Lower leg skin (tissue), 4 donors: ENCODE measurements at places on chromosomes 5 and 9.

DNA sequence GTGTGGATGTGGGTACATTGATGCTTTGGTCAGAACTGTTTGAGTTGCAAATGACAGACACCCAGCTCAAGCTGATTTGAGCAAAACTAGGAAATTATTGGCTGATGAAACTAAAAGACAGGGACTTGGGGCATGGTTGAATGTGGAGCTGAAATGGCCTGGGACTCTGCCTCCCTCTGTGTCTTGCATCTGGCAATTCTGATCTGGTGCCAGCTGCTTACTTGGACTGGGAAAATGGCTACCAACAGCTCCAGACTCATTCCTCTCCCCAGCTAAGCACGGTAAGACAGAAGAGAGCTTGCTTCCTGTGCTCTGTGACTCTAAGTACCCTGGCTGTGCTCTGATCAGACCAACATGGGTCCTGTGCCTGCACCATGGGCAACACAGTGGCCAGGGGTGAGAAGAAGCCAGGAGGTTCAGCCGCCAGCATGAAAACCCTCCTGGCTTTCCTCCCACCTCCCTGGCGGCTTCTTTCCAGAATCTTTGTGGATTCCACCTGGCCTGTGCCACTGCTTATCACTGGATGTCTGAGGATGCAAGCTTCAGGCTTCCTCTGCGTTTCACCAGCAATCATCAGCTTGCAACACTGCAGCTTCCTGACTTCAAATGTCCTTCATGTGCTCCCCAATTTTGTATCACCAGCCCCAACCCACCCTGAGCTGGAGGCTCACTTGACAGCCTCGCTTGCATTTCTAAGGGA is 44.1 kb downstream of the C5orf15 start:
- no peak for DNase-seq

DNA sequence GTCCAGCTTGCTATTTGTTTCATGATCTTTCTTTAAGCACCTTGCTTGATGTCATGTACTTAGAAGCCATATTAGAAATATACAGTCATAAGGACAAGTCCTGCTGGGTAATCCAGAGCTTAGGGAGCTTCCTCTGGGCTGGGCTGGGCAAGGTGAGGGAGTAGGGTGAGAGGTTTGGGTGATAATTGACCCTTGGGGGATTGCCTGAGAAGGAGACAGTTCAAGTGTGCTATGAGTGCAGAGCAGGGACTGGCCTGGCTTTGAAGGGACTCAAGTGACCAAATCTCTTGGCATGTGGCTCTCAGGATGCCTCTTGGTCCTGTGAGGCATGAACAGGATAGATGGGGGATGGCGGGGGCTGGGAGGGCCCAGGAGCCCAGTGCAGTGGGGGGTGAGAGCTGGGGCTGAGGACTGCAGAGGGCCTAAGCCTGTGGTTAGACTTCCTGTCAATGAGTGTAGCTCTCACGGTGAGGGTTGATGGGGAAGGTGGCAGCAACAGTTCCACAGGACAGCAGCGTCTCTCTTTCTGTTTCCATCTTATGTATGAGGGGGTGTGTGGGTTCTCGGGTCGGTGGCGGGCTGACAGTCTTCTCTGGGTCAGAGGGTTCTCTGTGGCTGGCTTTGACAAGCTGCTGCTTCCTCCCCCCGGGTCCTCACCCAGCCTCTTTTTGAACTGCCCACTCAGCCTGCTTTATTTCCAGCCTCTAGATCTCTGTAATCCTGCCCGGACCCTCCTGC is 53.5 kb downstream of the RGS3 start:
- no peak for DNase-seq

DNA sequence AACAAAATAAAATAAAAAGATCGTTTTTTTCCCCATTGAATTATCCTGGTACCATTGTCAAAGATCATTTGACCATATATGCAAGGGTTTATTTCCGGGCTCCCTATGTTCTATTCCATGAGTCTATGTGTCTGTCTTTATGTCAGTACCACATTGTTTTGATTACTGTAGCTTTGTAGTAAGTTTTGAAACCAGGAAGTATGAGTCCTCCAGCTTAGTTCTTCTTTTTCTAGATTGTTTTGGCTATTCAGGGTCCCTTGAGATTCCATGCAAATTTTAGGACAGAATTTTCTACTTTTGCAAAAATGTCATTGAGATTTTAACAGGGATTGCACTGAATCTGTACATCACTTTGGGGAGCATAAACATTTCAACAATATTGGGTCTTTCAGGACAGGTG is 18.7 kb upstream of the EEIG1 start:
- no peak for DNase-seq

DNA sequence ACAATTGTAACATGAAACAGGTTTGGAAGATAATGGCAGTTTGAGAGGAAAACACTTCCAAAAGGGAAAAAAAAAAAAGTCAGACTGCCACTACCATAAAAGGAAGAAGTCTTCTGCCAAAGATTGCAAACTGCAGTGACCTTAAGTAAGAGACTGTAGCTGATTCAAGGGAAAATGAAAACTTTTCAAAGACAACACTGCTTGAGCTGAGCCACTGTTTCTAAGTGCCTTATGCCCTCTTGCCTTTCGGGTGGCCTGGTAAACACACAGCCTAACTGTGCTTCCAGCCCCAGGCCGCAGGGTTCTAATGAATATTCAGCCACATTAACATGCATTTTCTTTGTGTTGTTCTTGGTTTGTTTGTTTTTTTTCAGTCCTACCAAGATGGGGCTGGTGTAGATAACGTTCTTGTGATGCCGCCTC is 354.6 kb downstream of the BNC2 start:
- no peak for DNase-seq

DNA sequence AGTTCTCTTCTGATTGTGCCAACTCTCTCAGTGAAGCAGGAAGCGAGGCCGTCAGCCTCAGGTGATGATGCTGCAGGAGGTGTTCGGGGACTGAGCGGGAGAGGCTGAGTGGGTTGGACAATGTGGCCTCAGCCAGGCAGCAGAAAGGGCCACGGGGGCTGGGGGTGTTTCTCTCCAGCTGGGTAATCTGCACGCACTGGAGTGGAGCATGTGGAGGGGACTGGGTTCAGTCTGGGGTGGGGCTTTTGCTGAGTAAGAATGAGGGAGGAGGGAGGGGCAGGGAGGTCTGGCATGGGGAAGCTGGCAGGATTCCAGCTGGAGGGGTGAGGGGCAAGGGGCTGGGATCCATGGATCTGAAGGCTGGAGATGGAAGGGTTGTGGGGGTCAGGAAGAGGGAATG is 60.8 kb upstream of the PHYKPL start:
- DNase-seq: peak; percentile 76

DNA sequence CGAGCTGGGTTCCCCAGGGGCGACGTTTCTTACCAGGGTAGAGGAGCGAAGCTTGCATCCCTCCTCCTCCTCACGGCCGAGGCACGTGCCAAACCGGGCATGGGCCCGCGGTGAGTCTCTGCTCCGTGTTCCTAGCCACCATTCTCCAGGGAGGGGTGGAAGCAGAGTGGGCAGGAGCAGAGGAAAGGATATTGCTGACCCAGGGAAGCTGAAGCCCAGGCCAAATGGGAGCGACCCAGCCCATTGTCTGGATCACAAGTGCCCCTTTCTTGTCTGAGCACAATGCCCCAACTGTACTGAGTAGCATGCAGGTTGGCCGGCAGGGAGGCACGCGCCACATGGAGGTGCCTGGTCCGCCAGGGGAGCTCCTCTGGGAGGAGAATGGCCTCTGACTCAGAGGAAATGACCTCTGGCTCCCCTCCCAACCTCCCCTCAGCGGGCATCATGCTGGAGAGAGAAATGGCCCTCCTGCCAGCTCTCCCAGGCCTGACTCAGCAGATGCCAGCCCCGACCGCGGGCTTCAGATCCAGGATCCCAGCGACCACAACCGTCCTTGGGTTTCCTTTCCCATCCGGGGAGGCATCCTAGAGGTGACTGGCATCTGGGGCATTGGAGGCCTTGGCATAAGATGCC is 1.1 kb downstream of the PRR7 start:
- DNase-seq: no peak

DNA sequence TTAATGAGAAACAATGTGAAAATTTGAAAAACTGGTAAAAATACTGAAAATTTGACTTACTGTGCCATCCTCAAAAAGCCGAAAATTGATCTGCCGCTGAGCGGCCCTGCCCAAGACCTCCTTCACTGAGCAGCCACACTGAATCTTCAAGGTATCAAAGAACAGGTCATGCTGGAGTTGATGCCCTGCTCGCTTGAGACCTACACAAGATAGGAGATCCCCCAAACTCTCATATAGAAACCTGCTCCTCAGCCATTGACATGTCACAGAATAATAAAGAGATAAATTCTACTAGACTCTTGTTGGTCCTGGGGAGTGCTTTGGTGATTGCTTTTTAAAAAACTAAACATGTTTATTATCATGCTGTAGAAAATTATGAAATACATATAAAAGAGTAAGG is 52.7 kb downstream of the GLDC start:
- DNase-seq: no peak

DNA sequence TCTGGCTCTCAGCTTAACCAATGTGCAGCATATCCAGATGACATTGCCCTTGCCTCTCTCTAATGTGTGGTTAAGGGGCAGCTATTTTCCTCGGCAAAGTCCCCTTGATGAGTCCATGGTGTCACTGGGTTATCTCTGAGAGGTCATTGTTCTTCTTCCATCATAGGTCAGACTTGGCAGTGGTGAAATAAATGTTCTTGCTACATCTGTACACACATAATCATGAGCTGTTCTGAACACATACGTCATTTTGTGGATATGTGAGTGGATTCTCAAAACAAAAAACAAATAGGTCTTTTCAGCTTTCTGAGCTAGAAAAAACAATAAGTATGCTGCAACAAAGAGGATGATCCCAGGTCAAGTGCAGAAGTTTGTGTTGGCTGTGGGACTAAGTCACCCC is 134.7 kb upstream of the PTPN3 start:
- no peak for DNase-seq

DNA sequence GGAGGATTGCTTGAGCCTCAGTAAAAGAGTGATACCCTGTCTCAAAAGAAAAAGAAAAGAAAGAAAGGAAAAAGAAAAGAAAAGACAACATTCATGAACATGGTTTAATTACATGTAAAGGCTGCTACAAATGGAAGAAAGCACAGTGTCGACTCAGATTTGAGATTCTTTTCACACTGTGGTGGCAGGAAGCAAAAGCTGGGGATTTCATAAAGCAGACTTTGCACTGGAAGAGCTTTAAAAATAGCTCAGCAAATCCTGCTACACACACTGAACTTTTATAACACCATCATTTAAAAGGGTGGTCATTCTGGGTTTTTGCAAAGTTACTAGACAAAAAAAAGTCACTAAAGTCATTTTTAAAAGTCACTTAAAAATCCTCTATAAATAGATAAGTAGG is 140.8 kb downstream of the CEMIP2 start:
- no peak for DNase-seq

GRCh38 chr5:114839360-114839759 is 330.3 kb downstream of the TRIM36 start:
- no peak for DNase-seq
